ENCODE measurements at places on chromosomes 5 and 9. TPM values are rescaled to one million over a fixed set of nuclear protein-coding genes. Genes with fewer than 3 reads are reported as not detected.

Gene TRPM3
- 11.9 TPM for total RNA-seq

Gene IFNB1
- not detected for total RNA-seq

Gene DDX4
- total RNA-seq = not detected

Gene TRIM41
- 26.0 TPM for total RNA-seq

Gene RAB14
- total RNA-seq = 19.6 TPM

Gene OR1J2
- 0.30 TPM for total RNA-seq

Gene LHX2
- not detected for total RNA-seq

Gene MARVELD2
- 0.53 TPM for total RNA-seq

Gene SPAAR
- 0.12 TPM for total RNA-seq

Measured in smooth muscle cell of the coronary artery (primary cell).